ENCODE measurements at places on chromosomes 7 and 10.

- DNase-seq, result no peak
Measured at GRCh38 chr7:5497295-5498103, 73.9 kb upstream of the TNRC18 start.

DNA sequence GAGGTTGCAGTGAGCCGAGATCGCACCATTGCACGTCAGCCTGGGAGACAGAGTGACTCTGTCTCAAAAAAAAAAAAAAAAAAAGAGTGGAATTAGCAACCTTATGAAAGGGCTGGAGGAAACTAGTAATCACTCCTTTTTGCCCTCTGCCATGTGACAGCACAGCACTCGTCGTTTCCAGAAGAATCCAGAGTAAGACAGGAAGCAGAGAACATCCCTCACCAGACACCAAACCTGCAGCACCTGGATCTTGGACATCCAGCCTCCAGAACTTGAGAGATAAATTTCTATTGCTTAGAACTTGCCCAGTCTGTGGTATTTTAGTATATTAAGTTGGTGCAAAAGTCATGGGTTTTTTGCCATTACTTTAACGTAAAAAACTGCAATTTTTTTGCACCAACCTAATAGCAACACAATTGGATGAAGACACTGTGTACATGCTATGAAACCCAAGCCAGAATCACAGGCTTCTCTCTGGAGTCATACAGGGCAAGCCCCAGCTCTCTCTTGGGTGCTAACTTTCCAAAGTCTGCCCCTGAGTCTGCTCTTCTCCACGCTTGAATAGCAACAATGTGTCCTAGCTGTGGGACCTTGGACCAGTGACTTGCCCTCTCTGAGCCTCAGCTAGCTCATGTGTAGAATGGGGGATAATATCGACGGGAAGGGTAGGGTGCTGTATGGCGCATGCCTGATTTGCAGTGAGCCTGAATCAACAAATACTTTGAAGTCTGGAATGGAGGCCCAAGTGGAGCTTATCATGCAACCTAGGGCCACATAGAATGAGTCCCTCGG lies 55.1 kb downstream of the CHST3 start:
- no peak for DNase-seq

DNA sequence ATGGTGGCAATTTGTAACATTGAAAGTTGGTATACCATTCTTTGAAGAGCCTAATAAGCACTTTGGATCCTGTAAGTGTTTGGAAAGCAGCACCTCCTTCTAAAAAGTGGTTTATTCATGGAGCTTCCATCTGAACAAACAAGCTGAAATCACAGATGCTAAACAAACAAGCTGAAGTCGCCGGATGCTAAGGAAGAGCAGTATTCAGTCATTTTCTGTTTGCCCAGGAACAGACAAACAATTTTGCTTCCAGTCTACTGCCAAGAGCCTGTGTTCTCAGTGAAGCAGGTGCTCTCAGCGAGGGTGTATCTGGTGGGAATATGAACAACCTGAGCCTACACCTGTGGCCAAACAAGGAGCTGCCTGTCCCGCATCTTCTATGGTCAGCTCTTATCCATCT lies 6.3 kb downstream of the COL28A1 start:
- no peak for DNase-seq

DNA sequence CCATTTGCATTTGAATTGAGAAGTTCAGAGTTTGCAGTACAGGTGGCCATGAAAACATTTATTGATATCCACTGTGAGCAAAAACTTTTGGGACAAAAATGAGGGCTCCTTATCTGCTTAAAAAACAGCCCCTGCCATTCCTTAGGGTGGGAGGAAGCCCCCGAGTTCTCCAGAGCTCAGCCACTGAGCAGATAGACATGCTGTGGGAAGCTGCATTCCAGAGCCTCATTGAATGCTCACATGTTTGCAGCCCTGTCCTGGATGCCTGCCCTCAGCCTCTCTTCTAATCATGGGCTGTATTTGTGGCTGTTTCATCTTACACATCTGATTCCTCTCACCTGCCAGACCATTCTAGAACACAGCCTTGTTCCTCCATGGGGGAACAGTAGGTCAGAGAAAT lies 33.3 kb downstream of the PLPP4 start:
- no peak for DNase-seq

DNA sequence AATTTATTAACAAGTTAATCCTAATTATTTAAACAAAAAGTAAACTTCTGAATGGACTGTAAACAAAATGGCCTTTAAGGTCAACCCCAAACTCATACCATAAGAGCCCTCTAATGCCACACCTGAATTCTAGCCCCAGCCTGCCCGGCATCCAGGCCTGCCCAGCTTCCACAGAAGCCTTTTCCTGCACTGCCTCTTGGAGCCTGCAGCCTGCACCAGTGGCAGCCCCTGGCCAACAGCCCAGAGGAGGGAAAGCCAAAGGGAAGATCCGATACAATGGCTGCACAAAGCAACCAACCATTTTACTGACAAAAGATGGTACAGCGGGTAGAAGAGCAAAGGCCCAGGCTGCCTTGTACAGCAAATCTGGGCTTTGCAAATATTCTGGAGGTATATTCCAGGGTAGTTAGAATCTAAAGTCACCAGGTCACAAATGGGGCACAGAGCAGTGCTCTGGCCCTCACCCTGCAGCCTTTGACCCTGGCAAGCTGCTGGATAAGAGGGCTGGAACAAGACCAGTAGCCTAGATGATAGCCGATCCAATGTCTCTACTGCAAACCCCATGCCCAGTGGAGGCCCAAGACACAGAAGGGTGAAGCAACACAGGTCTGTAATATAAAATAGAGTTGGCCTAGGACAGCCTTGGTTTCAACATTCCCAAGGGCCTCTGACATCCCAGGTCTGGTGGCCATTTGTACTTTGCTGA lies 12.5 kb upstream of the CH25H start:
- no peak for DNase-seq
